Retinal pigment epithelial cell (primary cell): ENCODE measurements at places on chromosomes 5 and 9.

DNA sequence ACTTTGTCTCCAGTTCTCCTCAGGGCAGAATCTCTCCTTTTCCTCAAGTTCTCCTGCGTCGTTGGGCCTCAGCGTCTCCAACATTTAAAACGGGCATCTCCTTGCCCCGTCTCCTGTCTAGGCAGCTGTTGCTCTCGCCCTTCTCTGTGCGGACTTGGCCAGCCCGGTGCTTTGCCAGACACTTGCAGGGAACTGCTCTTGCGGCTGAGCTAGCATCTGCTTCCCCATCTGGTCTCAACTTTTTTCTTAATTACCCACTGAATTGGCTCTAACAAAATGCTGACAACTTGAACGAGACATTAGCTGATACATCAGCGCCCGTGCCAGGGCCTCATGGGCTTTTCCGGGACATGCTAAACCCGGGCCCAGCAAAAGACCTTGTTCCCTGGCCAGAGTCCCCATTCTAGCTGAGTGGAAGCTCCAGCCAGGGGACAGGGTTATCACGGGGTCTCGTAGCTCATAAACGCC, 25.1 kb downstream of the ZNF618 start:
- DNase-seq, result no peak

- no peak for DNase-seq
These were observed 169.1 kb downstream of the CAAP1 start for GRCh38 chr9:26723486-26723885.

GRCh38 chr9:38022995-38023394, 46.0 kb downstream of the SHB start:
- no peak for DNase-seq

DNA sequence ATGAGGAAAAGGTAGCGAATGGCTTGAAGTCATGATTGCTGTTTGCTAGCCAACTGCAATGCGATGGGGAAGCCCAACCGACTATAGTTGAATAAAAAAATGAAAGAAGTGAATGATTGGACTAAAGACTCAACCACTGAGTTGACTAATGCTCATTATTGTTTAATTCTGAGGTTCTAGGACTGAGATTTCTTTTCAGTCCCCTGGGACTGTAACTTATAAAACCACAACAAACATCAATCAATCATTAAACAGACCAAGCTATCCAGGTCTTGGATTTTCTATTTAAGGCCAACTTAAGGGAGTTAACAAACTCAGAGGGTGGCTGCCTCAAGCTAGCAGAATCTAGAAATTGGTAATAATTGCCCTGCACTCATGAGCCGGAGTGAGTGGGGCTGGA, 154.2 kb downstream of the DOCK2 start:
- no peak for DNase-seq

GRCh38 chr5:90547072-90547536, 11.5 kb upstream of the ADGRV1 start:
- DNase-seq, result no peak

- DNase-seq, result no peak
These were observed 863.4 kb downstream of the DNAH5 start for GRCh38 chr5:13081116-13081515.

GRCh38 chr9:37923118-37923795, 19.3 kb upstream of the SLC25A51 start:
- DNase-seq, result no peak

DNA sequence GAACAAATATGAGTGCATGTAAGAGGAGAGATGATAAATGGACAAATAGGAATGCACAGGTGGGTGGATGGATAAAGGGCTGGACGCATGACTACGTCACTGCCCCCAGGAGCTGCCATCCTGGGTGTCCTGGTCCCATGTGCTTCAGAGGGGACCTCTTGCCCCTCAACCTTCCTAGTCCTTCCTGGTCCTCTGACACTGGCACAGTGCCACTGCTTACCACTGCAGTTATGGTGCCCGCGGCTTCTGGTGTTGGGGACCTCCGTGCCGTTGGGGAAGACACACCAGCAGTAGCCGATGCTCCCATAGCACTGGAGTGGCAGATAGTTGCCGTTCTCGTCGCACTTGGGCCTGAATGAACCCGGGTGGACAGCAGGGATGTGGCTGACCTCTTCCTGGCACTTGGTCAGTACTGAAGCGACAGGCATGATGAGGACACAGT, 9.8 kb downstream of the CD74 start:
- DNase-seq, result no peak

DNA sequence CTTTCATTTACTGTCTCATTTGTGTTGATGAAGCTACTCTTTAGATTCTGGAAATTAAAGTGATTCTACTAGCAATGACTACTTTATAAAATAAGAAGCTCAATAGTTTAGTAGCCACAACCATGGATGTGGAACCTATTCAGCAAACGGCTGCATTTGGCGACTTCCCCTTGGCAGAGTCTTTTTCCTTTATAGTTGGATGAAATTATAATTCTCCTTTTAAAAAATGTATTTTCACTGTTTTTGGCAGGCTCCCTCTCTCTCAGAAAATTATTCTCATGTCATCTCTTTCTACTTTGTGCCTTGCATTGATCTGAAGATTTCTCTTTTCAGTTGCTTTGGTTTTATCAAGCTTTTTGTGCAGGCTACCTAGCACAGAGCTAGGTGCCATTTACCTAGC, 50.6 kb upstream of the KCNN2 start:
- DNase-seq, result no peak

DNA sequence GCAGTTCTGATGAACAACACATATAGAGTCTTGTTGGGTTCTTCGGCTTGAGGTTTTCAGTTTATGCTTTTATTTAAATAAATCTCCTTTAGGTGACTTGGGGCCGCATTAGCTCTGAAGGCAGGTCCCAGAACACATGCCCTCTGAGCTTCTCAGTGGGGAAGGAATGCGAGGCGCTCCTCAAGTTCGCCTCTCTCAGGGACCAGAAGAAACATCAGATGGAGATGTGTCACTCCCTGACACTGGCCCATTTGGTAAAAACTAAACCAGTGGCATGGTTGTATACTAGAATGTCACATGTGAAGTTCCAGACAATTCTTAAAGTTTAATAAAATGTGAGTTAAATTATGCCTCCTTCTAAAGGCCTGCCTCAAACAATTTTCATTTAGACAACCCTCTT, 1.9 kb downstream of the MACROH2A1 start:
- DNase-seq, result no peak

DNA sequence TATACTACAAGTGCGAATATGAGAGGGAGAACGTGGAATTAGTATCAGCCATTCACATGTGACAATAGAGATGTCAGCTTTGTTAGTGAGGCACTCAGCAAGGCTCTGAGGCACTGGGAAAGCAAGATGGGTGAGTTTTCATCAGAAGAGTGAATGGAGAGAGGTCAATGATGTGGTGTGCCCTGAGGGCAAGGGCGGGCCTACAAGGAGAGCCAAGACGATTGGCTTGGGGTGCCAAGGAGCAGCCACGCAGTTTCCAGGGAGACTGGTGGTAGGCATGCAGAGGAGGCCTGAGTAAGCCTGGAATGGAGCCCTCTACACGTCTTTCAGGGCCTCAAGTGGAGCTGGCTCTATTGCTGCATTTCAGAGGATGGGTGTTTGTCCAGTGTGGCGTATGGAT, 24.7 kb downstream of the BTF3 start:
- no peak for DNase-seq

GRCh38 chr5:97842687-97843086, 659.6 kb upstream of the RIOK2 start:
- DNase-seq, result no peak

DNA sequence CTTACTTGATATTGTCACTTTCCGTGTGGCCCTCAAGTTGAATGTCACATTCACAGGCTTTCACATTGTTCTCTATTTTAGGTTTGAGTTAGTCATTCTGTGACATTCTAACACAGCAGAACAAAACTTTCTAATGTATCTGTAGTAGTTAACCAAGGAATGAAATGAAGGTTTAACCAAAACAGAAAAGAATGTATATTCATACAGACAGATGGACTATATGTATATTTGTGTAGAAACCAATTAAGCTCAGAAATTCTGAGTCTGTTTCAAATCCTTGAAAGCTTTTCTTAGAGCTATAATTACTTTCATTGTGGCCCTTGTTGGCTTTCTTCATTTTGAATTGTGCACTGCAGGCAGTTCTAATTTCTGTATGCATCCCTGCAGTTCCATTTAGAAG, 654.7 kb downstream of the LRRC70 start:
- DNase-seq, result no peak

DNA sequence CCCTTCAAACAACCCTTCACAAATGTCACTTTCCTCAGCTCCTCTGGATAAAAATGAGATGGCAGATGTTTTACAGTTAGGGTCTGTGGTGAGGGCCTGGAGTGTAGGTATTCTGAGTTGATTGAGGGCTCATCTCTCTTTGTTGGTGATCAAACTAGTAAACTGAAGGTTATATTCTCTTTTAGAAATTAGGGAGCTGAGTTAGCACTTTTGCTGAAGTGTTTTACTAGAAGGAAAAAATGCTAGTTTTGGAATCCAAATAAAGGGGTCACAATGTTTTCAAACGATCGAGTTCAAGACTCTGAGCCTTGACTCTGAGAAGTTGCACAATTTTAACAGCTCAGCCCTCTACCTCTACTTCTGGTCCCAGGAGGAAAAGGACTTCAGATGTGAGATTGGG, 23.4 kb downstream of the RHOBTB3 start:
- DNase-seq, result no peak

DNA sequence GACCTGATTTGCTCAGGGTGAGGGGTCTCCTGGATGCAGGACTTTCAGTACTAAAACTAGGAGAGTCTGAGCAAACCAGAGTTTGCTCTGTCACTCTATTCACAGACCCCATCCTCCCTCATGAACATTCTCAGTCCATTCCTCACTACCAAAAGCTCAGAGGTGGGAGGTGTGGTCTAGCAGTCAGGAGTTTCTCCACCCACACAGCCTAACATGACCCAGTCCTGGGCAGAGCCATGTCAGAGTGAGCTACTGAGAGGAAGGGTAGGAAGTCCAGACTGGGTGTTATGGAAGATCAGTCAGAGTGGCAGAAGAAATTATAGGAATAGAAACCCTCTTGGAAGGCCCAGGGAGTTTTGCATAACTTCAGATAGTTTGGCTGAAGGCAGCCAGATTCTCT, 113.3 kb upstream of the GRAMD2B start:
- no peak for DNase-seq
